CD8-positive, alpha-beta memory T cell (primary cell): ENCODE measurements at places on chromosomes 7 and 10. TPM values are rescaled to one million over a fixed set of nuclear protein-coding genes. Genes with fewer than 3 reads are reported as not detected.

GRCh38 chr7:83455612-83456011, 193.3 kb downstream of the SEMA3E start:
- no peak for DNase-seq

Gene ABCC2
- 0.14 TPM for polyA plus RNA-seq

DNA sequence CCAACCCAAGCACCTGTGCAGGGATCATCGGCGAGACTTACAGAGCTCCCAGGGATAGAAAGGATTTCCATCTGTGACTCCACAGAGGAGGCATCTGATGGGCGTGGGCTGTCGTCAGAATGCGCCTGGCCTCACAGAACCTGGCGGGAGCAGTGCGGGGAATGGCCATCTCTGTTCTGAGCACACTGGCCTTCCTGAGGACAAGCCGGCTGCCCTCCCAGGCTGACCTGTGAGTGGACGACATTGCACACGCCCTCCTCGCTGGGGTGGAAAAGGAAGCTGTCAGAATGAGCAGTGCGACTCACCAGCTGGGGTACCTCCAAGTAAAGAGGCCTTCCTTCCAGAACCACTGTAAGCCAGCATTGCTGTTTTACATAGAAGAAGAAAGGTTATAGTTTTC, 234.6 kb upstream of the PITRM1 start:
- DNase-seq, result no peak

- no peak for DNase-seq
Observed at GRCh38 chr7:151274396-151274795, 25.9 kb upstream of the SMARCD3 start.

- no peak for DNase-seq
Observed at GRCh38 chr7:99037327-99037940, 106.5 kb downstream of the SMURF1 start.

Gene IDI2
- polyA plus RNA-seq, result not detected

DNA sequence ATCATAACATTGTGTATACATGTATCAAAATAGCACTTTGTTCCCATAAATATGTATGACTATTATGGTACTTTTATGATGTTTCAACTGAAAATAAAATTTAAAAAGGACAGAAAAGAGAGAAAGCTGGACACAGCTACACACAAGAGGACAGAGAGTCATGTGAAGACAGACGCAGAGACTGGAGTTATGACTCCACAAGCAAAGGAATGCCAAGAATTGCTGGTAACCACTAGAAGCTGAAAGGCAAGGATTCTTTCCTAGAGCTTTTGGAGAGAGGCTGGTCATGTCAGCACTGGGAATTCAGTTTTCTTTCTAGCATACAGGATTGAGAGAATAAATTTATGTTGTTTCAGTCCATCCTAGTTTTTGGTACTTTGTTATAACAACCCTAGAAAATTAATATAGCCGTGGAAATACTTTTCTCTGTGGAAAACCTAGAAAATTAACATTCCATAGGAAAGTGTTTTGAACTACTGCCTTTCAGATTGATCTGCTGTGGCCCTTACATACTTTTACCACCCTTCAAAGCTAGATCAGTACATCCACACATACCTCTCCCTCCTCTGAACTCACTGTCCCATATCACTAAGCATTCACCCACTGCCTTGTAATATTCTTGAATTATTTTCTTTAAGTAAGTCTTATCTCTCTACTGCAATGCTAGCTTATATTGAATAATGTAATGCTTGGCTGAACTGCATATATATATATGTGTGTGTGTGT, 575.3 kb downstream of the IPMK start:
- no peak for DNase-seq

Gene TRIM50
- not detected for polyA plus RNA-seq

Gene CTAGE6
- polyA plus RNA-seq, result not detected

DNA sequence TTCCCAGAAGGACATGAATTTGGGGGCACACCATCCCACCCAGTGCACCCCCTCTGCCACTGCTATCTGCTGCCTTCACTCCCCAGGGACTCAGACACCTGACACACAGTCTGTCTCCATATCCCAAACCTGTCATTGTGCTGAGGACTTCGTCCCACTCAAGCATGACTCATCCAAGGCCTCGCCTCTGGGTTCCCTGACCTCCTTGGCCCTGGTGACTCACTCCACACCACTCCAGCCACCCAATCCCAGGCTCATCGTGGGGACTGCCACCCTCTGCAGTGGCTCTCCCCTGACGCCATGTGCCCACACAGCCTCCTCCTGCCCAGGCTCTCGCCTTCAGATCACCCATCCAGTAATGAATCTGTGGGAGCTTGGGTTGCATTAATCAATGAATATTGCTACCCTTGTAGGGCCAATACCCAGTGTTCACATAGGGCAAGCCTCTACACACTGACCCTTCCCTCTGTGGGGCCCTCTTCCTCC, 6.6 kb upstream of the INSIG1 start:
- DNase-seq, result no peak

Gene GIMAP5
- polyA plus RNA-seq, result 475 TPM

GRCh38 chr7:153193144-153193595, 433.6 kb downstream of the ACTR3B start:
- no peak for DNase-seq

- DNase-seq, result no peak
Observed at GRCh38 chr10:89653410-89653869, 8.4 kb upstream of the PANK1 start.

DNA sequence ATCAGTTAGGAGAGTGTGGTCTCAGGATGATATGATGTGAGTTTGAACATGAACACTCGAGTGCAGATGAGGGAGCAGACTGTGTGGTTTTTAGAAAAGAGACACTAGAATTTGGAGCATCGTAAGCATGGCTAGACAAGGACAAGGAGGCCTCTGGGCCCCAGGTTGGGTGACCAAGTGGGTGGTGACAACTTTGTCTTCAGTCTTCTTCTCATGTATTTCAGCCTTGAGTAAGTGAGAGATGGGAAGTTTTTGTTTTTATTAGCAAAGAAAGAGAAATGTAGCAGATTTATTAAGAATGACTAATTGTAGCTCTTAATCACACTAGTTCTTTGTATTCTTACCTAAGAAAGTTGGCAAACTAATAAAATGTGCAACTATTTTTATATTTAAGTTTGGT, 16.3 kb downstream of the TES start:
- no peak for DNase-seq

DNA sequence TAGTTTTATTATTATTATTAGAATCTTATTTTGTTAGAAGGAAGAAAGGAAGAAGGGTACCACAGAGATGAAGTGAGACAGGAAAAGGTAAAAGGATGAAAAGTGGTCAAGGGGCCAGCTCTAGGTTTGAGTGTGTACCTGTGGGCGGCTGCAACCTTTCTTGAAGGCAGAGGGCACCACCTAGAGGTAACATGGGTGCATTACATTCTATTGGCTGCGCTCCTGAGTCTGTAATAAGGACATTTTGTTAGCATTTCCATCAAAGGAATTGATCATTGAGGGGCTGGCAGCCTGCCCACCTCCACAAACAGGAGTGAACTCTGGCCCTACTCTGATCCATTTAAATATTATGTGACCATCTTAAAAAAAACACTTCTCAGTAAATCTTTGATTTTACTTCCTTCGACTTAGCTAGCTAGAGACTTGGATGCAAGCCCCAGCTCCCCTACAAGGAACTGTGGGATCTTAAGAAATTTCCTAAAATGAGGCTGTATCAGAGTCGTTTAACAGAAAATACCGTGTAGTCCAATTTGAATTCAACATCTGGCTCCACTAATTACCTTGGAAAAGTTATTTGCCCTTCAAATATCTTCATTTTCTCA, 610.4 kb downstream of the IPMK start:
- DNase-seq, result no peak

DNA sequence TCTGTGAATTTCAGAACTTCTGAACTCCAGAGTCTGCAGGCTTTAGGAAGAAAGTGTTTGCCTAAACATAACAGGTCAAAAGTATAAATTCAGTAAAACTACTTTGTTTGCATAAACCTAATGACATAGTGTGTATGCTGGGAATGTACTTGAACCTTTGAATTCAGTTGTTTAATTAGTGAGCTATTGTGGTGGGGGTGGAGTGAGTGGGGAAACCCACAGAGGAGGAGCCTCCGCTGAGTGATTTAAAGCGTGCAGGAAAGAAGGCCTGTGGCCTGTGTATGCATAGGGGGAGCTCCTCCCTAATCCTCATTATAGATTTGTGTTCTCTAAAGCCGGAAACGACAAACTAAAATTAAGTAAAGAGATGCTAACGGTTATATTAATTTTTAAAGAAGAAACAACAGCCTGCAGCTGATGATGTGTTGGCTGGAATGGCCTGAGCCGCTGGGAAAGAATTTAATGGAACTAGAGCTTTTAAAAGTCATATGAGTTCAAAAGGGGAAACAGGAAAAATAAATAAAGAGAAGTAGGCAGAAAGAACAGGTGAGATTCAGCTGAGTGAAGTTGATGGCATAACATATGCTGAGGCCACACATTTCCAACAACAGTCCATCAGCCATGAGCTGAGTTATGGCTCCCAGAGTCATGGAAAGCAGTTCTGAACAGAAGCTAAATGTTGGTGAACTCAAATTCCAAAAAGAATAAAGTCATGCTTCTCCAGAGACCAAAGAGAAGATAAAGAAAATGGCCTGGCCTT, 595.0 kb downstream of the GRM8 start:
- no peak for DNase-seq

GRCh38 chr10:86801995-86802394, 45.6 kb downstream of the BMPR1A start:
- no peak for DNase-seq

Gene MYH16
- polyA plus RNA-seq, result not detected
